ENCODE measurements at places on chromosomes 7 and 10.

DNA sequence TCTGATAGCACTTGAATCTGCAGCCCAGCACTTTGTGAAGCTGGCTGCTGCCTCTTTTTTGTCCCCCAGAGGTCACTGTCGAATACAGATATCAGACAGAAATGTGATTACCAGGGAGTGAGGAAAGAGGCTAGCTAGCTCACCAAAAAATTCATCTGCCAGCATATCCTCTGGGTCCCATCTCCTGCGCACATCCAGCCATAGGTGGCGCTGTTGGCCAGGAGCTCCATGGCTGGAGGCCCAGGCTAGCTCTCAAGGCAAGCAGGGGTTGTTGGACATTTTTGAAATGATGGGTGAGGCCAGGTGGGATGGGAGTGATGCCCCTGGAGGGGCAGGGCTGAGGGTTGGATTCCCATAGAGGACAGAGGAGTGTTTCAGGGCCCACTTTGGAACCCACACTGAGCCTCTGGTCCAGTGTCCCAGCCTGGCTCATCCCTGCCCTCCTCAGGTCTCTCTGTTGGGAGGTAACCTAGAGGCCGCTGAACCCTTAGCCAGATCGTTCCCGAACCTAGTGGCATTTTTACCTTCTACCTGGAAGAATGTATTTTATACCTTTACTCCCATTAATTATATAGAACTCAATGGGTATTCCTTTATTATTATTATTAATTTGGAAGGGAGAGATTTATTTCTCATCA lies 14.8 kb downstream of the DPCD start:
- DNase-seq, result peak; percentile 63

DNA sequence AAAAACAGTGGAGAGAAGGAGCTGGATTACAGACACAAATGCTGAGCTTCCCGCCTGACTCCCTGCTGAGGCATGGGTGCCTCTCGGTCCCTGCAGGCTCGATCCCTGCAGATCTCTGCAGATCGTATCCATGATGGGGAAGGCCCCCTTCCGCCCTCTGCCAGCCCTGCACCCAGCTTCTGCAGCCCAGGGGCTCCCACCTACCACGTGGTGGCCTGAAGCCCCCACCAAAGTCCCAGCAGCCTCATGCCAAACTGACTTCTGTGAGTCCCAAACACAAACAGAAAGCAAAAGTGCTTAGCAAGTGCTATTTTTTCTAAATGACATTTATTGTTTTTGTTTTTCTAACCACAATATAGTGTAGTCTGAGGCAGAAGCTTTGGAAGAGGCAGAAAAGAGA lies 127.1 kb upstream of the CHST15 start:
- DNase-seq, result no peak

- no peak for DNase-seq
These were observed 97.7 kb upstream of the EFCAB10 start for GRCh38 chr7:105678811-105679495.

DNA sequence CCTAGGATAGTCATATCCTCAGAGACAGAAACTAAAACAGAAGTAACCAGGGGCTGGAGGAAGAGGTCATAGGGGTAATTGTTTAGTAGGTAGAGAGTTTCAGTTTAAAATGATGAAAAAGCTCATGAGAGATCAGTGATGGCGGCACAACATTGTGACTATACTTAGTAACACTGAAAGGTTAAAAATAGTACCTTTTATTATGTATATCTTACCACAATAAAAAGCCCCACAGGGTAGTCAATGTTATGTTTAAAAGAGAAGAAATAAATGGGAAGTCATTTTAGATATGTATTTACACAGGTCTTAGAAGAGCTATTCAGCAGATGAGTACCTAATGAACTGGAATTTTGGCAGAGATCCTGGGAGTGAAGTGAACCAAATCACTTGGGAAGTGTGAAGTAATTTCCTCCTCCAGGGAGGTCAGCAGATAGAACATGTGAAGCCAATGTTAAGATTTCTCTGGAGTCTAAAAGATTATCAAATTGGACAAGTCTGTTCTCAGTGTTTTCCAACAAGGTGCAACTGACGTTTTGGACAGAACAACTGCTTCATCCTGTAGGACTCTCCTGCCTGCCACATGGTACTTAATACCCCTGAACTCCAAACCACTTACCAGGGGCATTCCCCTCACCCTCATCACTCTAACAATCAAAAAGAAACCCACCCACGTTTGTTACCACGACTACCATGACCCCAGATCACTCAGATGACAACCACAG lies 6.4 kb downstream of the CDCA7L start:
- DNase-seq, result no peak

DNA sequence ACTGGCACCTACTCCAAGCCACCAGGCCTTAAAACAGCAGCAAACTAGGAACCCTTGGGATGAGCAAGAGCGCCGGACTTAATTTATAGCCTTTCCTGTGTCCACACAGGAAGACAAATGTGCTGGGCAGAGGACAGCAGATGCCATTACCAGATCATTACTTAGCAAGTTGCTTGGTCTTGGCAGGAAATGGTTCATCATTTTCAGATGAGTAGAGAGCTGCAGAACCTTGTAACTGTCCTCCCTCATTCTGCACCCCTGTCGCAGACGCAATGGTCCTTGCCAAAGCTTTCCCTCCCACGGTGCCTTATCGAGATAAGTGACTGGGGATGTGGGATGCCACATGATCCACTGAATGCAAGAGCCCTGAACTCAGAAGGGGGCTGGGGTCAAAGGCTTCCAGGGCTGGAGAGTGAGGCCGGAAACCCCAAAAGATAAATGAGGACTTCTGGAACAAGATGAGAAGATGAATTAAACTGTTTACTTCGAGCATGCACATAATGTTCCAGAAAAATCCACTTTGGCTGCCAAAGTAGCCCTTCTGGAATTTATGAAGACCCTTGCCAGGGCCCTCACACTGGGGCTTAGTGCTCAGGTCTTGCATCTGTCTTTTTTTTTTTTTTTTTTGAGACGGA lies 145.6 kb upstream of the ZNF32 start:
- DNase-seq, result no peak

DNA sequence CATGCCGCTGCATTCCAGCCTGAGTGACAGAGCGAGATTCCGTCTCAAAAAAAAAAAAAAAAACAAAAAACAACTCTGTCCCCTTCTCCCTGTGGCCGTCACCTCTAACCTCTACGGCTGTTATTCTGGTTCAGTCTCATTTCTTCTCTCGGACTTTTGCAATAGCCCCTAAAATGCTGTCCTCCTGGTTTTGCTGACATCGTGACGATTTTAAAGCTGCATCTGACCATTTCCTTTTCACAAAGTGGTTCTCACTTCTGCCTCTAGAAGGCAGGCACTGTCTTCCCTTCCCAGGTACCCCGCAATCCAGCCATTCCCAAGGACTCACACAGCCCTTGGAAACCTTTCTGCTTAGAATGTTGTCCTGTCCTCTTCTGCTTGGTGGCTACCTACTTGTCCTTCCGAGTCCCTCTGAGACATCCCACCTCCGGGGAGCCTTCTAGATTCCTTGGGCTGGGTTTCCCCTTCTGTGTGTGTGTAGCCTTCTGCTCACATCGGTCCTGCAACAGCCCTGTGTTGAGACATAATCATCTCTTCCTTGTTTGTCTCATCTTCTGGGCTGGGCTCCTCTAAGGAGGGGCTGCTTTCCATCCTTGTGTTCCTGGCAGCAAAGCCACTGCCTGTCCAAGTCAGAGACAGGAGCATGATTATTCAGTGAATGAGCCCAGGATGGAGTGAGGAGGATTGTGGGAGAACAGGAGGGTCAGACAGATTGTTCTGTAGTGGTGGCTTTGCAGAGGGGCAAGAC lies 83.1 kb downstream of the GRK5 start:
- no peak for DNase-seq

DNA sequence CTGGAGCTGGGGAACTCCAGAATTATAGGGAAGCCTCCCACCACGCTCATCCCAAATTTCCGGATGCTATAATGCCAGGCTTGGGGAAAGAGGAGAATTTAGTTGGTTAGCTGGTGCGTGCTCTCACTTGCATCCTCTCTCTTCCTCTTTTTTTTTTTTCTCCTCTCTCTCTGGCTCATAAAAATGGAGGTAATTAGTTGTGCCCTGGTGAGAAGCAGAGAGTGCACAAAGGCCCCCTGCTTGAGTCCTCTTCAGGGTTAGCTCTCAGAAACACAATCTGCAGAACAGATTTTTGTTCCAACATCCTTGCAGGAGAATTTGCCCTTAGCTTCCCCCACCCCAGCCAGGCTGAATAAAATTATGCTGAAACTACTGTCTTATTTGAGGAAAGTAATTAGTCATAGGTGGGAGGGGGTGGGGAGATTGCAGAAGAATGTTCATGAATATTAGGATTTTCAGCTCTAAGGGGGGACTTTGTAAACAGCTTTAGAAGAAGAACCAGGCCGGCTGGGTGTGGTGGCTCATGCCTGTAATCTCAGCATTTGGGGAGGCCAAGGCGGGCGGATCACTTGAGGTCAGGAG lies 7.6 kb downstream of the SERPINE1 start:
- no peak for DNase-seq

GRCh38 chr7:47653550-47654411 lies 71.9 kb upstream of the TNS3 start:
- no peak for DNase-seq

DNA sequence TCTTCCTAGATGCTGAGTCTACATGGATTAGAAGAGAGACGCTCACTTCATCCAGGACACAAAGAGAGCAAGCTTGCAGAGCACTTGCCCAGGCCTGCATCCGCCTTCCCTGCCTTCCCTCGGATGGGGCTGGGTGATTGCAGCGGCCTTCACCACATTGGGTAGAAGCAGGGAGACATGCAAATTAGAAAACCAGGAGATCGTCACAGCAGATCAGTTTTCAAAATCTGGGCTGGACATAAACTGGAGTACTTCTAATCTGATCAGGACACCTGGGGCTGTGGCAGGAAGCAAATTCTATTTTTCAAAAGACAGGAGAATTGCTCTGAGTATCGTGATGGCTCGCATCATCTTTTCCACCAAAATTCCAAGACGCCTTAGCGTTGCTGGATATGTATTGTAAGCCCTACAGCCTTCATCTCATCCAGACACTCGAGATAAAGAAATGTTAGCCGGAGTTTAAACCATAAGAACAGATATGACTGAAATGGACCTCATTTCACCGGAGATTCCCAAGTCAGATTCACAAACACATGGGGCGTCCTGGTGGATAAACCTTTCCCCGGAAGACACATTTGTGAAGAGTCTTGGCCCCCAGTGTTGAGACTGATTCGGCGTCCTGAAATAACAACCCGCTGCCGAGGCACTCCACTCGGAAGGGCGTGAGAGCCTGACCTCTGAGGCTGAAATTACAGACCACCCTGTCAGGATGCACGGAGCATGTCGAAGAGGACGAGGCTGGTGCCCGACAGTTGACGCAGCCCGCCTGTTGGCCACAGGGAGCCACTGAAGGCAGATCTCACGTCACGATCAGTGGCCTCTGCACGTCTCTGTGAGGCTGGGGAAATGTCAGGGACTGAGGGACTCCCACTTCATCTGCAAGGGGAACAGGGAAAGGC lies 91.2 kb upstream of the PARD3 start:
- DNase-seq, result no peak

DNA sequence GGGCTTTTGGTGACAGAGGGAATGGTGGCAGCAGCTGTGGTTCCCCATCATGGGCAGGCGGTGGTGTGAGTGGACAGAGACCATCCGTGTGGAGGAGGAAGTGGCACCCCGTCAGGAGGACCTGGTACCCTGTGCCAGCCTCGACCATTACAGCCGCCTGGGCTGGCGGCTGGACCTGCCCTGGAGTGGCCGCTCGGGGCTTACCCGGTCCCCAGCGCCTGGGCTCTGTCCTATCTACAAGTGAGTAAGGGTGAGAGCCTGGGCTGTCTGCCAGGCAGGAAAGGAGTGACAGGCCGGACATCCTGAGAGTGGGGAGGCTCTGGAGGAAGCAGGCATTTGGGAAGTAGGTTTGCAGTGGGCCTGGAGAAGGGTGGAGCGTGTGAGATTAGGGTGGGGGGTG lies 2.9 kb upstream of the ZNF467 start:
- DNase-seq, result no peak

DNA sequence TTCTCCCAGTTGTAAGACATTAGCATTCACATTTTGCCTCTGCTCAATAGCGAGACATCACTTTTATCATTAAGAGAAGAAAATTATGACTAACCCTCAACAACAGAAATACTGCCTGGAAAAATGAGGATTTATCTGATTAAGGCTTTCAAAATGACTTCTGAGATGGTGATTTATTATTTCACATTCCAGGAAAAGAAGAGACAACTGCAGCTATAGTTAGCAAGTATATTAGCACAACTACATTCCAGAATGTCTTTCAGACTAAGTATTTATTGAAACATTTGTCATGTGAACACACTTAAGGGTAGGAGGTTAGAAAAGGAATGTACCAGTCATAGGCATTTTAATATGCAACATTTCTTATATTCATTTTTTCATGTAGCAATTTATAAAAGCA lies 162.0 kb downstream of the IQUB start:
- DNase-seq, result no peak

DNA sequence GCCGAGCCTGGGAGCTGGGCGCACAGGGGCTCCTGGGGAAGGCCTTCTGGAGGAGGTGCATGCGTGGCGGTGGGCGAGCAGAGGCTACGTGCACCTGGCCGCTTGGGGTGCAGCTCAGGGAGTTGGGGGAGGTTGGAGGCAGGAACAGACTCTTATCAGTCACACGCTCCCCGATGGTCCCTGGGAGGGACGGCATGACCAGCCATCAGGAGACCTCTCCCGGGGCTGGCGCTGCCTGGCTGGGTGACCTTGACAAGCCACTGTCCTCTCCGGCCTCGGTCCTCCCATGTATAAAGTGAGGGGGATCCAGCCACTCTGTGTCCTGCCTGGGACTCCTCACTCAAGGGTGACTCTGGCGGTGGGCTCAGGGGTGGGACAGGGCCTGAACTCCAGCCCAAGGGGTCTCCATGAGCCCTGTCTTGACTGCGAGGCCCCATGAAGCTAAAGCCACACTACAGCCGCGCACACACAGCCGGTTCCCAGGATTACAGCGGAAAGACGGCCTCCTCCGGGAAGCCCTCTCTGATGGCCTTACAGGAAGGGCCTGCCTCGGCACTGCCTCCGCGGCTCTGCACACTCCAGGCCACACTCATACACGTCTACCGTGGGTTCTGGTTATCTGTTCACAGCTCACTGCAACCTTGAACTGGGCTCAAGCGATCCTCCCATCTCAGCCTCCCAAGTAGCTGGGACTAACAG lies 2.3 kb downstream of the TMEM184A start:
- no peak for DNase-seq

GRCh38 chr10:76993213-76993612 lies 644.4 kb downstream of the KCNMA1 start:
- DNase-seq, result no peak

DNA sequence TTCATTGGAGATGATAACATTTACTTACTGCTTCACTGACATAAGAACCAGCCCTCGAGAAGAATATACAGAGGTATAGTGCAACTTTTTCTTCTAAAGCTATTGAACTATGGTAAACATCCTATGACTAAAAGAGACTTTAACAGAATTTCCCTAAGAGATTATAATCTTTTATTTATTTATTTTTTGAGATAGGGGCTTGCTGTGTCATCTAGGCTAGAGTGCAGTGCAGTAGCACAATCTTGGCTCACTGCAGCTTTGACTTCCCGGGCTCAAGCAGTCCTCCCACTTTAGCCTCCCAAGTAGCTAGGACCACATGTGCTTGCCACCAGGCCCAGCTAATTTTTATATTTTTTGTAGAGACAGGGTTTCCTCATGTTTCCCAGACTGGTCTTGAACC lies 258.5 kb upstream of the FERD3L start:
- no peak for DNase-seq

GRCh38 chr10:115830265-115830970 lies 442.6 kb downstream of the GFRA1 start:
- DNase-seq, result no peak

GRCh38 chr7:47795631-47796030 lies 152.6 kb downstream of the PKD1L1 start:
- DNase-seq, result no peak

Measured in naive thymus-derived CD8-positive, alpha-beta T cell (primary cell).